GOT3 (cell line): ENCODE measurements at places on chromosomes 7 and 10.

GRCh38 chr7:13949445-13949844 lies 40.0 kb downstream of the ETV1 start:
- no peak for DNase-seq

DNA sequence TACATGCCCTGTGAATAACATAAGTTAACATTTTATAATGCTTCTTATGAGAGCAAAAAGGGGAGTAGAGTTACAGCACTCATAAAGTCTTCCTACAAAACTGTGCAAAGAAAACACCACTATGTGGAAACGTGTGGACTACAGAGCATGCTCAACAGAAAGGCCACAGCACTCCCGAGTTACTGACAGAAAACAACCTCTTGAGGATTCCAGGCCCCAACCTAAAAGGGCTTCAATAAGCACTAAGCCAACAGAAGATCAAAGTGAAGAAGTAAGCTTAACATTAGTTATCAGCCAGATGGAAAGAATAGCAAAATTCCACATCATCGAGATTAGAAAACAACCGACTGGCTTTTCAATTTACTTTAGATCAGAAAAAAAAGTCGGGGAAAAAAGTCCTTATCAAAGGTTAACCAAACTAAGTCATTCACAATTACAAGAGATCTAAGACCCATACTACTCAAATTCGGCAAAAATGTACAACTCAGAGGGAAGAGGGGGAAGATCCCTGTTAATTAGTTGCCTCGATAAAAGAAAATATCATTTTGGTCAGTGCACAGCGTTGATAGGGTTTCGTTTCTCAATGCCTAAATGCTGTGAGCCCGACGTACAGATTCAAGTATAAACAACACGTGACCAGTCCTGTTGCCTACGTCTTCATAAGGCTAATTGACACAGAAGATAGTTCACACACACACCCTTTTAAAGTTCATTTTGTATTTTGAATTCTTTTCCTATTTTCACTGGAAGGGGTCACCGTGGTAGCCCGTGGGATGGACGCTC lies 1.4 kb downstream of the KBTBD2 start:
- no peak for DNase-seq

- no peak for DNase-seq
Measured at GRCh38 chr10:62594093-62594520, 210.4 kb upstream of the ADO start.

DNA sequence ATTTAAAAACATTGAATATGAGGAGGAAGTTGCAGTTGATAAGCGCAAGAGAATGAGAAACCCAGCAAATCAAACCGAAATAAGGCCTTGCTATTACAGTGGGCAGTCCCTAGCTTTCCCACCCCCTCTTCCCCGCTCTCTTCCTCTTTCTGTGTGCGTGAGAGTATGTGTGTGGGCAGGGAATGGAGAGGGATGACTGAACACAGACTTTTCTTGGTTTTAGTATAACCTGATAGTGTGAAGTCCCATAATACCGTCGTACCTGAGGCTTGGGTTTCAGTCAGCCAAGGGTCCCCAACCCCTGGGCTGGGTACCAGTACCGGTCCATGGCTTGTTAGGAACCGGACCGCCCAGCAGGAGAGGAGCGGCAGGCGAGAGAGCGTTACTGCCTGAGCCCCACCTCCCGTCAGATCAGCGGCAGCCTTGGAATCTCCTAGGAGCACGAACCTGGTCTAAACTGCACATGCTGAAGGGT lies 255.3 kb downstream of the CELF2 start:
- DNase-seq = no peak

GRCh38 chr7:8143151-8143874 lies 118.7 kb downstream of the ICA1 start:
- no peak for DNase-seq

GRCh38 chr10:71434760-71435394 lies 38.2 kb downstream of the CDH23 start:
- no peak for DNase-seq

DNA sequence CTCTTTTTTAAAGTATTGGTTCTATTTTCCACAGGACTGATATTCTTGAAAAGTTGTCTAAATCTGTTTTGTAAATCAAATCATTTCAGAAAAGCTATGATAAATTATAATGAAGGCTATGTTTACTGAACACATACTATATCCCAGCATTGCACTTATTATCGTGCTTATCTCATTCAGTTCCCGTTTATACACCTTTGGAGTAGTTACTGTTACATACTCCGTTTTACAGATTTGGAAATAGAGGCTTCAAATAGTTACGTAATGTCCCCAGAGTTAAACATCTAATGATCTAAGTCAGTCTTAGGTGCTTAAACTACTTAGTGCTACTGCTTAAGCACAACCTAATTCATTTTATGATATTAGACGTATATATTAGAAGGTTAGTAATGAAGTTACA lies 1.2 kb downstream of the NUP205 start:
- DNase-seq = no peak

GRCh38 chr10:78691301-78692030 lies 377.3 kb upstream of the ZMIZ1 start:
- DNase-seq = no peak
